Aorta (tissue), 5 donors: ENCODE measurements at places on chromosomes 4 and X. TPM values are rescaled to one million over a fixed set of nuclear protein-coding genes. Genes with fewer than 3 reads are reported as not detected.

GATA1 gene
- total RNA-seq: not detected

ADRA2C gene
- 36.4 TPM for total RNA-seq

MID1IP1 gene
- 24.4 TPM for total RNA-seq

L1CAM gene
- total RNA-seq: 11.6 TPM

ANXA5 gene
- total RNA-seq: 471 TPM

CNKSR2 gene
- total RNA-seq: 1.6 TPM

ETDA gene
- not detected for total RNA-seq

MID2 gene
- total RNA-seq: 23.3 TPM

RXFP1 gene
- 0.36 TPM for total RNA-seq

GRCh38 chr4:125303821-125304220 is 10.9 kb upstream of the FAT4 start:
- no peaks in the 10 kb centered on the region for H3K36me3 ChIP-seq
- H3K27ac ChIP-seq: no peak overlapping the region
- no peaks in the 10 kb centered on the region for H3K4me1 ChIP-seq
- no peak for DNase-seq

- no peaks in the 10 kb centered on the region for H3K27me3 ChIP-seq
- no peak for DNase-seq
- H3K27ac ChIP-seq: no peak overlapping the region
- H3K4me1 ChIP-seq: no peaks in the 10 kb centered on the region
- H3K4me3 ChIP-seq: no peak overlapping the region
- H3K36me3 ChIP-seq: no peaks in the 10 kb centered on the region
Observed at GRCh38 chrX:154649503-154650220, 3.7 kb downstream of the CTAG2 start.

GRCh38 chr4:23922013-23922412 is 32.2 kb upstream of the PPARGC1A start:
- no peak overlapping the region for H3K4me3 ChIP-seq
- no peaks in the 10 kb centered on the region for H3K36me3 ChIP-seq
- no peak for DNase-seq
- no peaks in the 10 kb centered on the region for H3K4me1 ChIP-seq

- no peaks in the 10 kb centered on the region for H3K27me3 ChIP-seq
- H3K4me1 ChIP-seq: no peaks in the 10 kb centered on the region
- H3K4me3 ChIP-seq: no peak overlapping the region
- DNase-seq: no peak
- H3K27ac ChIP-seq: no peak overlapping the region
- no peaks in the 10 kb centered on the region for H3K36me3 ChIP-seq
Observed at GRCh38 chrX:9775930-9776329, 10.3 kb upstream of the GPR143 start.

- H3K4me1 ChIP-seq: no peaks in the 10 kb centered on the region
- H3K36me3 ChIP-seq: no peaks in the 10 kb centered on the region
- H3K4me3 ChIP-seq: peak within 1 kb of the TSS; percentile 53
- no peaks in the 10 kb centered on the region for H3K27me3 ChIP-seq
- no peak within 1 kb of the TSS for H3K27ac ChIP-seq
Observed at GRCh38 chr4:107035819-107036583, at the start of gene DKK2. Gene DKK2 (minus strand): TSS chr4:107036313. CDS start chr4:107035591, 722 bp downstream.

DNA sequence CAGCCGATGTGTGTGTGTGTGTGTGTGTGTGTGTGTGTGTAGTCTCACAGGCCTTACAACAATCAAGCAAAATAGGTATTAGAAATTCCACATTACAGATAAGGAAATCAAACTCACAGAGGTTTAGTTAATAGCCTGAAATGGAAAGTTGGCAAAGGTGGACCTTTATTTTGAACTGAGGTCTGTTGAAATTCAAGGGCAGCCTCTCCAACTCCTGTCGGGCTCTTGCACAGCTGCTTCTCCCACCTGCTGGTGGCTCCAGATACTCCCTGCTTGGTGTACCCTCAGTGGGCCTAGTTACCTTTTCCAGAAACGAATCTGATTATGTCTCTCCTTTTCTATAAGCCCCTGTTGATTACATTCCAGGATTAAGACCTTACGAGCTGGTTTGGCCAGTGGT is 195.9 kb downstream of the MGST2 start:
- no peak overlapping the region for H3K27ac ChIP-seq
- DNase-seq: no peak
- H3K27me3 ChIP-seq: no peaks in the 10 kb centered on the region
- no peaks in the 10 kb centered on the region for H3K36me3 ChIP-seq
- no peak overlapping the region for H3K4me3 ChIP-seq

- no peaks in the 10 kb centered on the region for H3K27me3 ChIP-seq
- no peaks in the 10 kb centered on the region for H3K4me1 ChIP-seq
- no peaks in the 10 kb centered on the region for H3K36me3 ChIP-seq
- DNase-seq: no peak
Observed at GRCh38 chrX:85544609-85545008, 165.1 kb upstream of the POF1B start.

DNA sequence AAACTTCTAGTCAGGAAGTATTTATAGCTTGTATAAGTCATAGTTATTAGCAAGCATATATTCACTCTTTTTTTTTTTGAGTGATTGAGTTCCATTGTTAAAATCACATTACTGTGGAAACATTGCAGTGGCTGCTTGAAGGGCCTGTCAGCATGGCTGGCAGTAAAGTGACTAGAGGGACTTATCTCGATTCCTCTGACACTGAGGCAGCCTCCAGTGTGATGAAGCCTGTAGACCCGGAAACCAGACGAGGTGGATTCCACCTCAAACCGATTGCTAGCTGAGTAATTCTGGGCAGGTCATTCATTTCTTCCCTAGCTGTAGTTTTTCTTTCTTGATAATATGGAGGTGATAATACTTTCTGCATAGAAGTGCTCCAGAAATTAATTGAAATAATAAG is 4.7 kb downstream of the FAM149A start:
- no peak for DNase-seq
- no peak overlapping the region for H3K4me3 ChIP-seq

DNA sequence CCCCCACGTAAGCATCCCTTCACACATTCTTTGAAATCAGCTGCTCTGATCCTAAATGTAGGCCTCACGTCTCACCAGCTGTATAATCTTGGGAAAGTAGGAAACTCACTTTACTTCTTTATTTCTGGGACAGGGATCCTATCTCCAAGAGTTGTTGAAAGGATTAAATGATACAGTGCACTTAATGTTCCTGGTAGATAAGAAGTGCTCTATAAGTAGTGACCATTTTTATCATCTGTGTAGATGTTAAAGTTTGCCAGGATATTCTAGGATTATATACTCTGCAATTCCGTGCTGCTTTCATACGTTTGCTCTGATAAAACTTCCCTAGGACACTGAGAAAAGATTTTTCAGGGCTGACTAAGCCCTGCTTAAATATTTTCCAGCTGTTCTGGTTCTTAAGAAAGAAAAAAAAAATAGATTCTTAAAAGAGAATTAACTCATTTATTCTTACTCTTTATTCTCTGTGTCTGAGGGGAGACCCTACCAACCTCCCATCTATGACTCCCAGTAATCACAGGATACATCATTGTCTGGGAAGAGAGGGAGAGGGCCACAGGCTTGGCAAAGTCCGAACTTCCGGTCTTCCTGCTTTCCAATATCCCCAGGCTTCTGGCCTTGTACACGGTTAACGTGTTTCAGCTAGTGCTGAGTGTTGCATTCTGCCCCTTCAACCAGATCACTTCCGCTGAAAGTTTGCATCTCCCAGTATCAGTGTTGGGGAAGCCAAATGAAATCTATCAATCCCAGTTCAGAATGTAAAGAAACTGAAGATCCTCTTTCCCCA is 269.2 kb downstream of the TRIML1 start:
- no peak overlapping the region for H3K4me3 ChIP-seq
- H3K4me1 ChIP-seq: no peaks in the 10 kb centered on the region
- H3K27me3 ChIP-seq: no peaks in the 10 kb centered on the region

- H3K4me3 ChIP-seq: no peak overlapping the region
- H3K36me3 ChIP-seq: no peaks in the 10 kb centered on the region
- no peak for DNase-seq
- H3K4me1 ChIP-seq: no peaks in the 10 kb centered on the region
Observed at GRCh38 chrX:8147226-8147625, 23.8 kb downstream of the VCX2 start.
